ENCODE measurements at places on chromosomes 11 and 22.

DNA sequence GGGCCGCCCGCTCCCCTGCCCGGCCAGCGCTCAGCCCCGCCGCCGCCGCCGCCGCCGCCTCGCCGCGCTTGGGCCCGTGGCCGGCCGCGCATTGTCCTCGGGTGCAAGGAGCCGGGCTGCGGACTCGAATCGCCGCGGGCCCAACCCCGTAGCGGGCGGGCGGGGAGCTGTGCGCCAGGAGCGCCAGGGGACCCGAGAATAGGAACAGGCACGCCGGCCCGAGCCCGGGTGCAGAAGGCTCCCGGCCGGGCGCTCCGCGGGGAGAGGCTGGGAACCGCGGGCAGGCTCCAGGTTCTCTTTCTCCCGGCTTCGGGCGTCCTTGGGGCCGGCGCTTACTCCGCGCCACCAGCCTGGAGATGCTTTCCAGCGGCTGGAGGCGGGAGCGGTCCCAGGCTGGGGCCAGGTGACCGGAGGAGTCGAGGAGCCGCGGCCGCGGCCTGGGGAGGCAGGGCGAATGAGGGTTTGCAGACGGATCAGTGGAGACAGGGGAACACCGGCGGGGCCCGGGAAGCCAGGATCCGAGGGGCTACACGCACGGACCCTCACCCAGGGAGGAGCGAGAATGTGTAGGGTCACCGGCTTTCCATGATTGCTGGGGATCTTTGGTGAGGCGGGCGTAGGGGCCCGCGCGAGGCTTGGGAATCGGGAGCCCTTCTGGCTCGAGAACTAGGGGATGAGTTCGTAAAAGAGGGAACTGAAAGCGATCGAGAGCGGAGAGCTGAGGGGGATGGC is 726 bp downstream of the PKNOX2 start:
- no peak for DNase-seq

GRCh38 chr11:95042906-95043305 is 6.3 kb upstream of the KDM4F start:
- DNase-seq: no peak

- peak; percentile 63 for DNase-seq
Measured at GRCh38 chr22:23180301-23180892, at the start of gene BCR. Gene BCR, plus strand, starts transcription at chr22:23180509. Its CDS starts 452 bp downstream, at chr22:23180961.

GRCh38 chr11:89487016-89487415 is 4.2 kb downstream of the NOX4 start:
- no peak for DNase-seq

DNA sequence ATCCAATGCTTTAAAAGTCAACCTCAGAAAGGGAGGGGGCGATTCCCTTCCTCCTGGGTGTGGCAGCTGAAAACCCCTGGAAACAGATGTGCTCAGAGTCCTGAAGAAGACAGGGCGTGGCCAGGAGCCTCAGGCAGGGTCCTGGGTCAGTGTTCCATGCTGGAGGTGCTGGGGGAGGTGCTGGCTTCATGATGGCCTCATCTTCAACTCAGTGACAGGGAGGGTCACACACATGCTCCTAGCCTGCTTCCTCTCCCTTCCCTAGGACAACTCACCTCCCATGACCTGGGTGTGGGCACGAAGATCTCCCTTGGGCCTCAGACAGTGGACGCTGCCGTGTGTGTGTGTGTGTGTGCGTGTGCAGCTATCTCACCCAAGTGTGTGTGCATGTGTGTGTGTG is 245.6 kb upstream of the B3GAT1 start:
- DNase-seq: no peak

GRCh38 chr11:2976294-2977063 is 15.7 kb downstream of the NAP1L4 start:
- no peak for DNase-seq

- DNase-seq: no peak
Measured at GRCh38 chr11:92340839-92341238, 116.2 kb downstream of the FAT3 start.

- DNase-seq: no peak
Measured at GRCh38 chr11:131240421-131240820, 130.0 kb upstream of the NTM start.

DNA sequence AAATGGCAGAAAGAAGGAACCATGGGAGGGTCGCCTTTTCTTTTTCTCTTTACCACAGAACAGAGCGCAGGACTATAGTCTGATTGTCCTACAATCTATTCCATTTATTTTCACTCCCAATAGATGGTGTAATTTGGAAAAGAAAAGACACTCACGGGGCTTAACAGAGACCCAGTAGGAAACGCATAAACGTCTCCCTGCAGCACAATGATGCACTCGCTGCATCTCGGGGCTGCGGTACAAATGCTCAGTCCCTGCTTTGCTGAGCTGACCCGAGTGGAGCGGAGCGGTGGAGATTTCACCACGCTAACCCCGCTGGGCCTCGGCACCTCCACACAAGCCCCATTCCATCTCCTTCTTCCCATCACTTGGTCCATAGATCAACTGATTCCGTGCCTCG is 1.5 kb downstream of the FEZ1 start:
- no peak for DNase-seq

DNA sequence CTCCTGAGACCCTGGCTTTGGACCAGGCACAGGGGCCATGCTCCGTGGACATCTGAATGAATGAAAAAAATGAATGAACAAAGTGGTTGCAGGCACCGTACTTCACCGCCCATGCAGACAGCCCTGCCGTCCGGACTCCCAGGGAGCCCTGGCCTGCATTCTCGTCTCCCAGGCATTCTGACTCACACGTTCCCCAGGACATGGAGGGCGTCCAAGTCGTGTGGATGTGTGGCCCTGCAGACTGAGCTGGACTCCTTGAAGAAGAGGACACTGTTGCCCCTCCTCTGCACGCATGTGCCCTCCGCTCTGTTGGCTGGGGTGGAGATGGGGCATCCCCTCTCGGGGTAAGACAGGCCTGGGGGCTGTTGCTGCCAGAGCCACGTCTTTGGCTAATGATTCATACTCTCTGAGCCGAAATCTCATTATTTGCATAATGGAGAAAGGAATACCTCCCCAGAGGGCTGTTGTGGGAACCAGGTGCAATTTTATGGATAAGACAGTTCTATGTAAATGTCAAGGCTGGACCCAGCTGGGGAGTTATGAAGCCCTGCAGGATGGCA is 49.7 kb downstream of the RTL6 start:
- DNase-seq: no peak
